Suppressor macrophage treated with lipopolysaccharide for 4 hours (primary cell): ENCODE measurements at places on chromosomes 12 and 14.

DNA sequence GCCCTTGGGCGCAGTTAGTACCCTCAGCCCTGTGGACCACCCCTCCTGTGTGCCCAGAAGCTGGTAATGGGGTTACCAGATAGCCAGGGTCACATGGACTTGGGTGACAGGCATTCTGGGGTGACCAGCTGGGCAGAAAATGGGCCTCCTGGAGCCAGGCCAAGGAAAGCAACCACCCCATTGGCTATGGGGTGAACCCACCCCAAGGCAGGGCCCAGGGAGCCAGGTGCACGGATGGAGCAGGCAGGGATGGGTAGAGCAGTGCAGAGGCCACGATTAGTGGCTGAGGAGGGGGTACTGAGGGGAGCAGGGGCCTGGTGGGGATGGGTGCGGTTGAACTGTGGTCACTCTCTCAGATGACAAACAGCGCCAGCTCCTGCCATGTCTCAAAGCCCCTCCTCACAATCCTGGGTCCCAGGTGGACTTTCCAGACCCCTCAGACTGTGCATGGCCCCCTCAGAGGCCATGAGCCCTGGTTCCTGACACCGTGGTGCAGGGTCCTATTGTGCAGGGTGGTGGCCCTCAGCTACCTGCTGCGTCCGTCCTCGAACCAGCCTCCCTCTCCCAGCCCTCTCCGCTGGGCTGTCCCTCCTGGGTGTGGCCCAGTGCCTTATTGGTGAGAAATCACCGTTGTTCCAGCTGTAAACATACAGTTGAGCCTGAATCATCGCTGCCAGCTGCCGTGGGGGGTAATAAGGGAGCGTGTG is 23.4 kb upstream of the BEGAIN start:
- no peak for DNase-seq

DNA sequence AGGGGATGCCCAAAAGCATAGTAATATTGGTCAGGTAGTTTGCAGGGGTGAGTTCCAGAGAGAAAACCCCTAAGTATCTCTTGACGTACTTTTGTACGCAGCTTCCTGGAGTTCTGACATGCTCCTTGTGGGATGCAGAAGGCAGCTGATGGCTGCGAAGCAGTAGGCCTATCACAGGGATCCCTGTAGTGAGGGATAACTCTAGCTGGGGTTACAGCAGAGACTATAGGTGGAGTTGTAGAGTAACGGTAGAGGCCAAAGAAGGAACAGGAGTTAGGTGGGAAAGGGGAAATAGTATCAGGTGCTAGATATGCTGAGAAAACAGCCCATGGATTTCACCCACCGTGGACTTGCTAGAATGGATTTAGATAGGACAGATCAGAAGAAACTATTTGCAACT is 37.3 kb downstream of the MGST1 start:
- no peak for DNase-seq

DNA sequence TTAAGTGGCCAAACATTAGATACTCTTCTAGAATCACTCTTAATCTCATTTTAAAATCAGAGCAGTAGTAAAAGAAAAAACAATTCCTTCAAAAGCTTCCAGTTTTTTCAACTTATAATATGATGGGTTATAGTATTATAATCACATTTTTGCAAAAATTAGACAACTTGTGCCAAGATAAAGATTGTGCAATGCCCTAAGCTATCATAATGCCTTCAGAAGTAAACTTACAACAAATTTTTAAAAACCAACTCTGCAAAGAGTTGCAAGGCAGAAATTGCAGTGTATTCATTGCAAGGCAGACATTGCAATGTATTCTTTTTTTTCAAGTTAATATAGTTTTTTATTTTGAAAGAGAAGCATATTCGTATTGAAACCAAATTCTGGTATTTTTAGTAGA is 47.2 kb upstream of the KITLG start:
- no peak for DNase-seq

DNA sequence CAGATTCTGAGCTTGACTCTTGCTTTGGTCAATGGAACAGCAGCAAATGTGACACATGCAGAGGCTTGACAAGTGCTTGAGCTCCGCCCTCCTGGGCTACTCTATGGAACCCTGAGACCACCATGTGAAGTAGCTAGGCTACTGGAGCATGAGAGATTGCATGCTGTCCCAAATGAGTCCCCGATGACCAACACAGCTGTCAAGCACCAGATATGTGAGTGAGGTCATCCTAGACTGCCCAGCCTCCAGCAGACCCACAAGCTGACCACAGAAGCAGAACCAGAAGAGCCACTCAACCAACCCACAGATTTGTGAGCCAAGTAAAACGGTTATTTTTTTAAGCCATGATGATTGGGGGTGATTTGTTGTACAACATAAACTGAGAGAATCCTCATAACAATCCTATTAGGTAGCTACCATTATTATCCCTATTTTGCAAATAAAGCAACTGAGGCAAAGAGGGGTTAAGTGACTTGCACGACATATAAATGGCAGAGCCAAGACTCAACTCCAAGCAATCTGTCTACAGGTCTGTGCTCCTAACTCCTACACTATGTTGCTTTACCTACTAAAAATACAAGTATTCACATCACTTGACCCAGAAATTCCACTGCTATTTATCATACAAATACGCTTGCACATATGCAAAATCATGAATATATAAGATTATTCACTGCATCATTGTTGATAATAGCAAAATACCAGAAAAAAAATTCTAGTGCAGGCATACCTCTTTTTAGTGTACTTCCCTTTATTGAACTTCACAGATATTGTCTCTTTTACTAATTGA is 136.2 kb downstream of the NDUFA12 start:
- peak; percentile 52 for DNase-seq
